ENCODE measurements at places on chromosomes 16 and 17.

- no peak for DNase-seq
Measured at GRCh38 chr16:48003206-48003907, 152.4 kb downstream of the ABCC12 start.

DNA sequence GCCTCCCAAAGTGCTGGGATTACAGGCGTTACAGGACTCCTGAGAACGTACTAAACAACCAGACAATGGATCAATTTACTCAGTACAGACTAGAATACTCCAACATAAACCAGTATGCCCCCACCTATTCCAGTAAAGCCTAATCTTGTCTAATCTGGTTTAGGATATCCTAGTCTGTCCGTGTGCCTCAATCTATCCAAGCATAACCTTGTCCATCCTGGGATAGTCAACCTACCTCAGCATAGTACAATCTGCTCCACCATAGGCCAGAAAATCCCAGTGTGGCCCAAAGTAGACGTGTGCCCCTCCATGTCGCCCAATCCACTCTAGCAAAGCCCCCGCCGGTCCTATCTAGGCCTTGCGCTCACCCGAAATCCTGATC lies 625 bp downstream of the DVL2 start:
- DNase-seq = no peak

DNA sequence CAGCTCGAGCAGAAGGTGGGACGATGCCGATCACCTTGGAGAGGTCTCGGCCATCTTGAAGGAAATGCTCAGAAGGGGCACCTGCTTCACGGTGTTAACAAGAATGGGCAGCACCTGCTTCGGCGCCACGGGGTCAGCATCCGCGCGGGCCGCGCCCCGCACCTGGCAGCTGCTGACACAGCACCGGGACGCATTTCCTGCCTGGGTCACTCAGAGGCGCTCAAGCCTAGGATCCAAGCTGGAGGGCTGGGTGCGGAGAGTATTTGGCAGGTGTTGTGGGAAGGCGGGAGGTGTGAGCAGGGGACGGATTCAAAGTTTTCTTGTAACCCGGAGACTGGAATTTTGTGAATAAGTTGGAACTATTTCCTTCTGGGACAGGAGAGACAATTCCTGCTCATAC lies 39.3 kb upstream of the AKTIP start:
- DNase-seq = no peak

GRCh38 chr16:5776876-5777275 lies 679.3 kb upstream of the EEF2KMT start:
- DNase-seq = no peak

DNA sequence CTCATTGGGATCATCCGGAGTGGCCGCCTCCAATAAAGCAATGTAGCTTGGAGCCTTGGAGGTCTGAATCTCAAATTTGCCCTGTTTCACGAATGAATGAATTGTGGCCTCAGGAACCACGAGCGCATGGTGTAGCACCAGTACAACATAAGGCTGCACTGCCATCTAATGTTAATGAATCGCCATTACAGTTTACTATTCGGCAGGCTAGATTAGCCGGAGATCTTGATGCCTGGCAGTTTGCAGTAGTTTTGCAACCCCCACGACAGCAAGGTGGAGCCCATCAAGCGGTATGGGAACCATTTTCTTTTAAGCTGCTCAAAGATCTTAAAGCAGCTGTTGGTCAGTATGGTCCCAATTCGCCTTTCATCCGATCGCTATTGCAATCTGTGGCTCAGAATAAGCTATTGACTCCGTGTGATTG lies 18.8 kb downstream of the ALOX15B start:
- peak; percentile 95 for DNase-seq

DNA sequence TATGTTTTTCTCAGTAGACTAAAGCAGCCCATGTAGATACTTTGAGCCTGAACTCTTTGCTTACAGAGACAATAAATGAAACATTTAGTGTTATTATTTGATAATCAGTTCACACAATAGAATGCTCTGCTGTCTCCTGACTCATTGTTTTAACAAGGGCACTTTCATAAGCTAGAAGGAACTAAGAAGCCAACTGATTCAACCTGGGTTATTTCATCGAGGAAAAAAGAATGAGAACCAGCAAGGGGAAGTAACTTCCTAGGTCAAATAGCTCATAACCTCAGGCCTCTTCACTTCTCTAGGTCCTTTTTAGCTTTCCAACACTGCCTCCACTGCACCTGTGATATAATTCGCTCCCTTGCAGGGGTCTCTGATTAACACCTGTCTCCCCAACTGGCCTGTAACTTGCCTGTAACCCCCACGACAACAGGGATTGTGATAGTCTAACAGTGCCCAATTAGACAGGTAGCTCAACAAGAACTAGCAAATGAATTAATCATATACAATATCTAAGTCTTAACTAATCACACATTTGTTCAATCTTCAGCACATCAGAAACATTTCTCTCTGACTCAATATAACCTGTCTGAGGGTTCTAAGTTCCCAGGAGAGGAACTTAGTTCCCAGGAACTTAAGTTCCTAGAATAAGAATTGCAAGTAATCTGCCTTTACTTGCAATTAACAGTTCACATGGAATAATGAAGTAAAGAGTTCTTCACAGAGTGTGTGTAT lies 34.8 kb downstream of the RFFL start:
- DNase-seq = no peak

DNA sequence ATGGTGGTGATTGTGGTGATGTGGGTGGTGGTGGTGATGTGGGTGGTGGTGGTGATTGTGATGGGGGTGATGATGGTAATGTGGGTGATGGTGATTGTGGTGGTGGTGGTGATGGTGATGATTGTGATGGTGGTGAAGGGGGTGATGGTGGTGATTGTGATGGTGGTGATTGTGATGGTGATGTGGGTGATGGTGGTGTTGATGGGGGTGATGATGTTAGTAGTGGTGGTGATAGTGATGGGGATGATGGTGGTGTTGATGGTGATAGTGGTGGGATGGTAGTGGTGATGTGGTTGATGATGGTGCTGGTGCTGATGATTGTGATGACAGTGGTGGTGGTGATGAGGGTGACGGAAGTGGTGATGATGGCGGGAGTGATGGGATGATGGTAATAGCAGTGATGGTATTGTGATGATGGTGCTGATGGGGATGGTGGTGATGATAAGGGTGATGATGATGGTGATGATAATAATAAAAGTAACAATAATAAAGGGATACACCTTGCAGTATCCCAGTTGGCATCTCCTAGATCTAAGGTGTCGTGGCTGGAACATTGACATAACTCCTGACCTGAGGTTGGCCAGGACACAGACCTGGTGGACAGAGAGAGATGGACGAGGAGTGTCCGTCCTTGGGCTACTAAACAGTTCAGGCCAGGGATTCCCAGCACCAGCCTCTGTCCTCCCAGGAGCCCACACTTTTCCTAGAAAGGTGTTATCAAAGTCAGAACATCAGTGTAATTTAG lies 344.5 kb downstream of the SEC14L1 start:
- DNase-seq = no peak

DNA sequence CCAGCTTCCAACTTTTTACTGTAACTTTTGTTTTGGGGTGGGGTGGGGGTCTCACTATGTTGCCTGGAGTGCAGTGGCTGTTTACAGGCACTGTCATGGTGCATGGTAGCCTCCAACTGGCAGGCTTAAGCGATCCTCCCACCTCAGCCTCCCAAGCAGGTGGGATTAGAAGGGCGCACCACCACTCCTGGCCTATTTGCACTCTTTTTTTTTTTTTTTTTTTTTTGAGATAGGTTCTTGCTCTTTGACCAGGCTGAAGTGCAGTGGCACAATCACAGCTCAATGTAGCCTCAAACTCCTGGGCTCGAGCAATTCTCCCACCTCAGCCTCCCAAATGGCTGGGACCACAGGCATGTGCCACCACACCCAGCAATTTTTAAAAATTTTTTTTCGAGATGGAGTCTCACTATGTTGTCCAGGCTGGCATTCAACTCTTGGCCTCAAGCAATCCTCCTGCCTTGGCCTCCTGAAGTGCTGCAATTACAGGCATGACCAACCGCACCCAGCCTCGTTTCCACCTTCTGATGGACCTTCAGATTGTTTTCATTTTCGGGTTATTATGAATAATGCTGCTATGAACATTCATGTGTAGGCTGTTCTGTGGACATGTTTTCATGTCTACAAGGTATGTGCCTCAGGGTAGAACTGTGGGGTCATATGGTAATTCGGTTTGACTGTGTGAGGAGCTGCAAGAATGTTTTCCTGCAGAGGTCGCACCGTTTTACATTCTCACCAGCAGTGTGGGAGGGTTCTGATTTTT lies 10.9 kb downstream of the TRAP1 start:
- DNase-seq = no peak

DNA sequence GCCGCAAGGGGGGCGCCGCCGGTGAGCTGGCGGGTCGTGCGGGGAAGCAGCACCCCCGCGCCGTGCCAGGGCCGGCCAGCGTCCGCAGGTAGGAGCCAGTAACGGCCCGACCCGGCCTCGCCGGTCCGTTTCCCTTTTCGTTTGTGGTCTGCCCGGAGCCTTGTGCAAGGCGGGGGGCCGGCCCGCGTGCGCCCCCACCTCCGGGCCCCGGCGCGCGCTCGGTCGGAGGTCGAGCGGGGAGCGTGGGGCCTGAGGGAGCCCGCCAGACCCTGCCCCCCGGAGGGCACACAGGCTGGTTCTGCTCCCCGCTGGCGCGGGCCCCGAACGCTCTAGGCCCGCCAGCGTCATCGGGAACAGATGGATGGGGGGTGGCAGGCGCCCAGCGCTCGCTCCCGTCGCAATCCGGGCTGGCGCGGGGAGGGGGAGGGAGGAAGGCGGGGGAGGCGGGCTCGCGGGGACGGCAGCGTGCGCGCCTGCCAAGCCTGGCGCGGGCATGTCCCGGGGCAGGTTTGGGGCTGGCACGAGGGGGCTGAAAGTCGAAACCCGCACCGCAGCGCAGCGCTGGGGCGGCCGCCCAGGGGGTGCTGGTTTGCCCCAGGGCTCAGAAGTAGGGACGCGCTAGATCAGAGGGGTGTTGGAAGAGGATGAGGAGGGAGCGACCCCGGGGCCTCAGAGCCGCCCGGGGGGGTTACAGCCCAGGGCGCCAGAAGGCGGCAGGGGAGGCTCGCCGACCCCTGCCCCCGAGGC lies 1.5 kb upstream of the GSE1 start:
- peak; percentile 30 for DNase-seq

DNA sequence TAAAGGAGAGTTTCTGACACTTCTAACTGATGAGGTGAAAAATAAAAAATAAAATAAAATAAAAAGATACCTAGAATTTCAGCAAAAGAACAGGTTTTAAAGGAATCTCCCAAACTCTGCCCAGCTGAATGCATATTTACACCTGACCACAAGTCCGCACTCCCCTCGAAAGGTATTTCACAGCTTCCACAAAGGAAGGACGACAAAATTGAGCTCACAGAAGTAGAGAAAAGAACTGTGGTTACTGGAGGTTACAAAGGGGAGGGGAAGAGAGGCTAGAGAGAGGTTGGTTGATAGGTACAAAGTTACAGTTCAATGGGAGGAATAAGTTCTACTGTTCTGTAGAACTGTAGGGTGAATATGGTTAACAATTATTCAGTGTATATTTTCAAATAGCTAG lies 5.0 kb downstream of the LITAF start:
- no peak for DNase-seq

DNA sequence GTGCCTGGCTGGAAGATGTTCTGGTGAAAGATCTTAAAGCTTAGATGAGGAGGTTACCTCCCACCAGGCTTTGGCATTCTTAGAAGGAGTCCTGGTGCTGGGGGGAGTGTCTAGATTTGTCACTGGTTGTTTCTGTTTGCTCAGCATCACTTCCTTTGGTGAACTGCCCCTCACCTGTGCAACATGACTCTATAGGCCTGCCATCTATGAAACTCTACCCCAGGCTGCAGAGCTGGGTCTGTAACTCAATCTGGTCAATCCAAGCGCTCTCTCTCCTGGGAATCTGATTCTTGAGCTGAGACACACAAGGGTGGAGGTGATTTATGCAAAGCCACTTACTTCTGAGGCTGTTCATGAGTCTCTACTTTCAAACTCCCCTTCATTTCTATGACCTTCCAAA lies 399.4 kb downstream of the NPIPA7 start:
- DNase-seq = no peak

DNA sequence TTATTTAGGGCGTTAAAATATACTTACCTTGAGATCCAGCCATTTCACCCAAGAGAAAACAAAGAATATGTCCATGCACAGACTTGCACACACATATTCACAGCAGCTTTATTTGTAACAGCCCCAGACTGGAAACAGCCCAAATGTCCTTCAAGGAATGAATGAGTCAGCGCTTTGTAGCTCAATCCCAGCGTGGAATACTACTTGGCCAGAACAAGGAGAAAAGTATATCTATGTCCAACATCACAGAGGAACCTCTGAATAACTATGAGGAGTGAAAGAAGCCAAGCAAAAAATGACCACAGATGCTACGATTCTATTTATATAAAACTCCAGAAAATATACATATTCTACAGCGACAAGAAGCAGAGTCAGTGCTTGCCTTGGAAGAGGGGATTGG lies 158.3 kb downstream of the ENGASE start:
- DNase-seq = no peak

- DNase-seq = no peak
Measured at GRCh38 chr17:79262624-79263023, 188.0 kb downstream of the ENGASE start.

- no peak for DNase-seq
Measured at GRCh38 chr16:88045820-88046303, 94.6 kb downstream of the BANP start.

DNA sequence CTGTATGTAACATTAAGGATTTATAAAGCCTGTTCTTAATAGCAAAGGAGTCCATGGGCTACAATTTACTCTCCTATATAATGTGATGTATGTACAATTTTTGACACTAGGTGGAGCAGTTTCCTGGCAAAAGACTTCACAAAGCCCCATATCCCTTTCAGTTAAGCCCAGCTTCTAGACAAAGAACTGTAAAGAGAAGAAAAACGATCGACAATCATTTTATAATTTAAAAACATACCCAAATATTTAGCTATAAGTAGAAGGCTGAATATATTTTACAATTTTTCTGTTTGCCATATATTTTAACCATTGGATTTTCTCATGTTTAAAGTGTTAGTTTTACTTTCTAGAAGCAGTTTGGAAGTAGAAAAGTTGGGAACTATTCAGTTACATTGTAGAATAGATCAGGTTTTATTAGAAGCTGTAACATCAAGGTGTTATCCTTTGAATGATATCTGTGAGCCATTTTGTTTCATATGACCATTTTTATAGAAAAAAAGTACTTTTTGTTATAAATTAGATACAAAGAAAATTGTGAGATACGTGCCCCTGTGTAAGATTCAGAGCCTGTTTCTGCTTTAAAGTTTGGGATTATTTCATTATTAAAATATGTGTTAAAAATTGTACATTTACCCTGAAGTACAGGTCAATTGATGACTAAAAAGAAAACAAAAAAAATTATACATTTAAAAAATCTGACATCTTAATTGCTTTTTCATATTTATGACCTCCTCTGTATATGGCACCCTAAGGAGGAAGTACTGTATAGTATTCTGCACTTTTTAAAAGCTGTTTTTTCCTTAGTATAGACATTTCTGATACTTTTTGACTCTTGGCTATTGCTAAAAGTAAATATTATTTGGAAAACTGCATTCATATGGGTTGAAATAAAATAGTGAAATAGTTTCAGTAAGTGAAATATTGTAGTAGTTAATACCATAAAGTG lies 46.3 kb downstream of the VMP1 start:
- peak; percentile 66 for DNase-seq

All from SHP77 treated with DMSO at 0.1 percent for 48 hours (cell line).